ENCODE measurements at places on chromosomes 6 and 20. TPM values are rescaled to one million over a fixed set of nuclear protein-coding genes. Genes with fewer than 3 reads are reported as not detected.

DNA sequence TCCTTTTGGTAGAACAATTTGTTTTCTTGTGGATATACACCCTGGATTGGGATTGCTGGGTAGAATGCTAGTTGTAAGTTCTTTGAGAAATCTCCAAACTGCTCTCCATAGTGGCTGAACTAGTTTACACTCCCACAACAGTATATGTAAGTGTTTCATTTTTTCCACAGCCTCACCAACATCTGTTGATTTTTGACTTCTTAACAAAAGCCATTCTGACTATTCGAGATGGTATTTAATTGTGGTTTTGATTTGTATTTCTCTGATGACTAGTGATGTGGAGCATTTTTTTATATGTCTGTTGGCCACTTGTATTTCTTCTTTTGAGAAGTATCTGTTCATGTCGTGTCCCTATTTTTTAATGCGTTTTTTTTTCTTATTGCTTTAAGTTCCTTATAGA lies 444.1 kb downstream of the CBLN4 start:
- DNase-seq, result peak; percentile 3

Gene FAM8A1
- total RNA-seq, result 19.8 TPM

Gene PRR18
- total RNA-seq, result 0.14 TPM

Gene ID4
- 3.8 TPM for total RNA-seq

DNA sequence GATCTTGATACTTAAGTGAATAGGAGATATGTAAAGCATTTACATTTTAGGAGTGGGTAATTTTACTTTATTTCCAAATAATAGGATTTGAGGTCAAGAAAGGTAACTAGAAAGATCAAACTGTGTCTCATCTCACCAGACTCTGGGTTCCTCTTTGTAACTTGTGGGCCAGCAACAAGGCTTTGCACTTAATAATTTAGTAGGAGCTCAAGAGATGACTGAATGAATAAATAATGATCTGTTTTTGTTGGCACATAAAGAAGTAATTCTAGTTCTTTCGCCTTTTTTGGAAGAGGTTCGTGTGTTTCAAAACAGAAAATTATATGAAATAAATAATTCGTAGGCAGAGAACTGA lies 67.4 kb upstream of the FABP7 start:
- no peak for DNase-seq

DNA sequence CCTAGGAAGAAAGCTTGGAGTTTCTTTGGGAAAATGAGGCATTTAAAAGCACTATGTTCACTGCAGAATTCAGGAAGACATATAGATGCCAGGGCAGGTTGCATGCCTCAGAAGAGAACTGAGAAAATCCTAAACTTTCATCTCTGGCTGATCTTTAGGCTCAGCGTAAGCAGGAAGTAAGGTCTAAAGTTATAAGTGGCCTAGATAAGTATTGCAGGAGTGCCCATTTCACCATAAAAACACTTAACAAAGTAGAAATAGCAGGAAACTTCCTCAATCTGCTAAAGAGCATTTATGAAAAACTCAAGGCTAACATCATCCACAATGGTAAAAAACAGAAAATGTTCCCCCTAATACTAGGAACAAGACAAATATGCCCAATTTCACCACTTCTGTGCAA lies 320.3 kb downstream of the BMP2 start:
- DNase-seq, result no peak

Gene ASIP
- not detected for total RNA-seq

DNA sequence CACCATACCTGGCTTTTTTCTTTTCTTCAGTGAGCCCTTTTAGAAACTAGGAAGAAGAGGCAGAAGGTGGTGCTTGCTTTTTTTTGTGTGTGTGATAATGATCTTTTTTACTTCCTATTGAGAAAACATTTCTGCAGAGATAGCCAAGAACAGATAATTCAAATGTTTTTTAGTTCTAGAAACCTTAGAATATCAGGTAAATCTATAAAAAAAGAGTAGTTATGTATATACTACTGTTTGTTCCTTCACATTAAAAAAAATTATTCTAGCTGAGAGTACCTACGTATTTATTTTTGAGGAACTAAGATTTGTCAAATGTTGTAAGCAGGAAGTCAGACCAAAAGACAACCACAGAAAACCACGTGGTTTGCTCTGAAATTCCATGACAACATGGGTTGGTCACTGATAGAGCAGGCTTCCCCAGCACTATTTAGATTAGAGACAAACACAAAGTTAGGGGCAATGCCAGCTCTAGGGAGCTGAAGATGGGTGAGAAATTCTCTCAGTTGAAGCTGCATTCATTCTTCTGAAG lies 12.8 kb downstream of the STK4 start:
- DNase-seq, result peak; percentile 65

- no peak for DNase-seq
Measured at GRCh38 chr6:88538840-88539239, 372.7 kb upstream of the CNR1 start.

Gene CGA
- total RNA-seq, result not detected

DNA sequence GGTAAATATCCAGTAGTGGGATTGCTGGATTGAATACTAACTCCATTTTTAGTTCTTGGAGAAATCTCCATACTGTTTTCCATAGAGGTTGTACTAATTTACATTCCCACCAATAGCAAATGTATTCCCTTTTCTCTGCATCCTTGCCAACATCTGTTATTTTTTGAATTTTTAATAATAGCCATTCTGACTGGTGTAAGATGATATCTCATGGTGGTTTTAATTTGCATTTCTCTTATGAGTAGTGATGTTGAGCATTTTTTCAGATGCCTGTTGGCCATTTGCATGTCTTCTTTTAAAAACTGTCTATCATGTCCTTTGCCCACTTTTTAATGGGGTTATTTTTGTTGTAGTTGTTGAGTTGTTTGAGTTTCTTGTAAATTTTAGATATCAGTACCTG lies 253.2 kb downstream of the HAO1 start:
- no peak for DNase-seq

Gene MCHR2
- total RNA-seq, result not detected

Gene ME1
- 23.1 TPM for total RNA-seq

DNA sequence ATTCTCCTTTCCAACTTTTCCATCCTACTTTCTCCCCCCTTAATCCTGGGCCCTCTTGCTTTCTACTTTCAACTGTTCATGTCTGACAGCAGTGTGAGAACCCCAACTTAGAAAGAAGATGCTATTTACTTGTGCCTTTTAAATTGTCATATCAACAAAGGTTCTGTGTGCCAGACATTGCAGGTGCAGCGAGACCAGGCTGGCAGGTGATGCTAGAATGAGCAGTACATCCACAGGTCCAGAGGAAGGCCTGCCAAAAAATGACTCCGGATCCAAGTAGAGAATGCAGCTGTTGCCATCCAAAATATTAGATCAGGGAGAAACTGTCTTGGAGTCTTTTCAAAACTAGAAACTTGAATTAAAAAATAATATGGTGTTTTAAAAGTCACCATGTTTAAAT lies 510.5 kb downstream of the LMBRD1 start:
- DNase-seq, result no peak

DNA sequence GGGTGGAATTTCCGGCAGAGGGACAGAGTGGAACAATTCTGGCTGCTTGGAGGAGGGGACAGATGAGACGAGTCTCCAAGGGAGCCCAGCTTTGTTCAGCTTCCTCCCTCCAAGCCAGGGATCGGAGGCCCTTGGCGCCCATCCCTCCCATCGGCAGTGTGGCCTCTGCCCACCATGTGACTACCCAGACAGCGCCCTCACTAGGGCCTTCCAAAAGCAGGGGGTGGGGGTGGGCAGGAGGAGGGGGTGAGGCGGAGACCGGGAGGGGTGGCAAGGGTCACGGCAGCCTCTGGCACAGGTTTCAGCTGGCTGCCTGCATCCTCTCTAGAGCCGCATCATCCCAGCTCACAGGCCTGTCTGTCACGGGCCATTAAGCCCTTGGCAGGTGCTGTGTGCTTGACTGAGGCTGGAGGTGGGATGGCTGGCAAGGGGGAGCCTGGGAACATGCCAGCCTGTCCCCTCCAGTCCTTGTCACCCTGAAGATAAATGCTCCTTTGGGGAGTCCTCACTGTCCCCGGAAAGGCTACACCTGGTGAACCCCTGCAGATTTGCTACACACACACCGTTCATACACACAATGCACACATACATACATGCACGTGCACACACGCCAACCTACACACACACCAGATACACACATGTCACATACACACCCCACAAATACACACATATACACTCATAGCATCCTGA lies 6.2 kb upstream of the FGD2 start:
- no peak for DNase-seq

GRCh38 chr20:57384486-57384885 lies 6.7 kb upstream of the RBM38 start:
- DNase-seq, result no peak

Gene PAX1
- not detected for total RNA-seq

DNA sequence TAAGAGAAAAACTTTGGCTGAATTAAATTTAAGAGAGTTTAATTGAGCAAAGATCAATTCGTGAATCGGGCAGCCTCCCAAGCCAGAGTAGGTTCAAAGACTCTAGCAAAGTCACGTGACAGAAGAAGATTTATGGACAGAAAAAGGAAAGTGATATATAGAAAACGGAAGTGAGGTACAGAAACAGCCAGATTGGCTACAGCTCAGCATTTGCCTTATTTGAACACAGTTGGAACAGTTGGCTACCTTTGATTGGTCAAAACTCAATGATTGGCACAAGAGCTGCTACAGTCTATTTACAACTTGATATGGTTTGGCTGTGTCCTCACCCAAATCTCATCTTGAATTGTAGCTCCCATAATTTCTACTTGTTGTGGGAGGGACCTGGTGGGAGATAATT lies 102.6 kb downstream of the PLG start:
- DNase-seq, result no peak

GRCh38 chr6:71393471-71393870 lies 104.9 kb downstream of the OGFRL1 start:
- DNase-seq, result peak; percentile 42

- DNase-seq, result no peak
Measured at GRCh38 chr6:152905551-152906299, 77.1 kb downstream of the FBXO5 start.

Gene PPP1R14C
- 0.60 TPM for total RNA-seq

Gene RIPPLY2
- total RNA-seq, result not detected

Gene EYS
- 0.81 TPM for total RNA-seq

Gene HLA-DRB1
- not detected for total RNA-seq

Gene CST4
- total RNA-seq, result not detected

Gene MOCS1
- total RNA-seq, result 4.4 TPM

Gene NKAPL
- total RNA-seq, result not detected

DNA sequence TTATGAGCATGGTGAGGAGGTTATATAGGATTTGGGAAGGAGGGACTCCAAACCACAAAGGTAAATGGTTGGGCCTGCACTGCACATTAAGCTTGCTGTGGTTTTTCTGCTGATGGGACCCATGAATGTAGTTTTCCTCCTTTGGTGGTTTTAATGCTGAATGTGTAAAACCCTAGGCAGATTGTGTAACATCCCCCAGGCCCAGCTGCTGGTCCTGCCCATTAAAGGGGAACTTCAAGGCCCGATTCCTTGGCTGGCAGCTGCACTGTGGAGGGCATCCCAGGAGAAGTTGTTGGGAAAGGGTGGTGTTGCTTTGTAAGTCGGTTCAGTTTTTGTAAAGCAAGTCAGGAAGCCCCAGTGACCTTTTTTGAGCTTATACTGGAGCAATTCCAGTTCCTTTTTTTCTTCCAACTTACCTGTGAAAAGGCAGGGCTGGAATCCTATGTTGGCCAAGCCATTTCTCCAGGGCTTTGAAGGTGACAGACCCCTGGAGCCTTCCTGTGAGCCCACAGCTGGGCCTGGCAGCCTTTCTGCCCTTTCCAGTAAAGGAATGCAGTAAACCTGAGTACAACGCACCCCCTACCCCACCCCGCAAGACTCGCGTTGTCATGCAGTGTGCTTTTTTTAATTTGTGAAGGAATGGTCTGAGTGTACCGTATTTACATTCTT lies 43.1 kb upstream of the NAA20 start:
- peak; percentile 44 for DNase-seq

GRCh38 chr20:41095110-41095969 lies 42.0 kb upstream of the PLCG1 start:
- peak; percentile 58 for DNase-seq

DNA sequence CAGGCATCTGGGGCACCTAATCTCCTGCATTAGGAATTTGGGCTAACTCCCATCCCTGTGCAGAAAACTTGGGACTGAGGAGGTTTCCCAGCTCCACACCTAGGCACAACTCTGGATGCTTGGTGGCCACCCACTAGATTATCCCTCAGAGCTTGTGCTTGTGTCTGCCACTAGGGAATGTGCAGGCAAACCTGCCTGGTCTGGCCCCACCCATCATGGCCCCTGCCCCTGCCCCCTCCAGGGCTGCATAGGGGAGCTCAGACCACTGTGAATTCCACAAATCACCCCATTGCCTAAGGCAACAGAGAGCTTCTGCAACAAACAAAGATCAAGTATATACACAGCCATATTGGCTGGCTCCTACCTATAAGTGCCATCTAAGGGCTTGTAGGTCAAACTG lies 31.1 kb downstream of the STMND1 start:
- no peak for DNase-seq

Gene DCDC2
- total RNA-seq, result 0.62 TPM

Gene DLL1
- 4.7 TPM for total RNA-seq

GRCh38 chr6:136403110-136403980 lies 113.7 kb upstream of the BCLAF1 start:
- peak; percentile 89 for DNase-seq

DNA sequence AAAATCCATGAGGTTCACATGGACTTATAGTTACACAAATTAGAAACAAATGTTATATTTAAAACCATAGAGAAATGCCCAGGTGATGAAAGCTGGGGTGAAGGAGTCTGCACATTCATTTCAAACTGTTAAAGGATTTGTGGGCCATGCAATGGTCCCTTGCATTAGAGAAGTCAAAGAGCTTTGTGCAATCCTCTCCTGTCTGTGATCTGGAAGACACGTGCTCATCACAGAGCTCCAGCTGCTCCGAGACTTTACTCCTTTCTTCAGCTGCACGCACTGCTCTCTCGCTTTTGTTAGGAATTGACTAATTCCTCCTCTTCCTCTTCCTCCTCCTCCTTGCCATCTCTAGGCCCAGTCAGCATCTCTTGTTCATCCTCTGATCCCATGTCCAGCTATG lies 4.1 kb upstream of the AIF1 start:
- DNase-seq, result no peak

DNA sequence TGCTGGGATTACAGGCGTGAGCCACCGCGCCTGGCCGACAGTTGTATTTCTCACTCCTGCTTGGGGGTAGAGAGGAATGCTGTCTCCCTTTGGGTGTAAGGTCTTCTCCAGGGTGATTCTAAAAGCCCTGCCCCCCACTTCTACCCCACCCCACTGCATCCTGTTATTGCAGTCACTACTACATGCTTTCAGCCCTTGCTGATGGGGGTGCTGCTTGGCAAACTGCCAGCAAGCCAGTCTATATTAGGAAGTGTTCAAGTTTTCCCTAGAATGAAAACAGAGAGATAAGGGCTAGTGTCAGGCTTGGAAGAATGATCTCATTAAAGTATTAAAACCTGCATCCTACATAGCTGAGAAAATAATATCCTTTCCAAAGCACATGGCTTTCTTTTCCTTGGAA lies 31.3 kb downstream of the TTI1 start:
- DNase-seq, result no peak

Measured in A172 (cell line).